Cortex of kidney (tissue), 1 donor: ENCODE measurements at places on chromosomes 5 and 9.

DNA sequence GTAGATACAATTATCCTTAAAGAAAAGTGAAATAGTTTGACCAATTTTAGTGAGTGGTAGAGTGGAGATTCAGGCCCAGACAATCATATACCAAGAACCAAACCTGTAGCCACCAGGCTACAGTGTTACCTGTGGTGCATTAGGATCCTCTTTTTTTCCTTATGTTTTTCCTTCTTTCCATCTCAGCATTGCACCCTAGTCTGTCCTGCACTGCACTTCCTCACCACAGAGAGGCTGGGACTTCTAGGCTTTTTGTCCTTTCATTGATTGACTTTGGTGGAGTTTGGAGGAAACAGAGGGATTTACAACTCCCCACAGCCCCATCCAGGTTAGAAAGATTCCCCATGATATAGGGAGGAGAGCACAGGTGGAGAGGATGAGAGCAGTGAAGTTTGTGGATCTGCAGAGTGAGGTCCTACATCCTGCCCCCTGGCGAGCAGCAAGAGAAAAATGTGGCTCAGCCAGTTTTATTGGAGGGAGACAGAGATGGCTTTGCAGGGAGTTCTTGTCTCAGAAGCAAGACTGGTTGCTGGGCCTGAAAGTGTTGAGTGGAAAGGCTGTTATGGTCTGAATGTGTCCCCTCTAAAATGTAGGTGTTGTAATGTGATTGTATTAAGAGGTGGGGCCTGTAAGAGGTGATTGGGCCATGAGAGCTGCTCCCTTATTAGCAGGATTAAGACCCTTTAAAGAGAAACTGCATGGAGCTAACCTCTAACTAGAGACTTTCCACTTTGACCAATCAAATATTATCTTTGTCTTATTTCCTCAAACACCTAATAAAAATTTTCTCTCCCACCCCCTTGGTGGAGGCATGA lies 36.2 kb downstream of the KIF4B start:
- no peak for DNase-seq

GRCh38 chr5:138503487-138504270 lies 38.4 kb downstream of the EGR1 start:
- DNase-seq = no peak

DNA sequence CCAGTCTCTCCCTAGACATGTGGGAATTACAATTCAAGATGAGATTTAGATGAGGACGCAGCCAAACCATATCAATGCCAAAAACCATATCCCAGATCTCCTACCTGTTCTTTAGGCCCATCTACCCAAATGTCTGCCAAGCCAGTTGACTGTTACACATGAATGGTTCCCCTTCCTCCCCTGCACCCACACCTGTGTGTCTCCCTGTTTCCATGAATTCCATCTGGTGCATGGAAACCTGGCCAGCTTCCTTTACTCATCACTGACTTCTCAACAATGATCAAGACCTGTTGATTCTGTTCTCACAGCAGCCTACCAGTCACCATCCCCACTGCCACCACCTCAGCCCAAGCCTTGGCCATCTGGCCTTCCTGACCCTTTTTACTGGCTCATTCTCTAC lies 222.7 kb downstream of the NR3C1 start:
- DNase-seq = no peak

DNA sequence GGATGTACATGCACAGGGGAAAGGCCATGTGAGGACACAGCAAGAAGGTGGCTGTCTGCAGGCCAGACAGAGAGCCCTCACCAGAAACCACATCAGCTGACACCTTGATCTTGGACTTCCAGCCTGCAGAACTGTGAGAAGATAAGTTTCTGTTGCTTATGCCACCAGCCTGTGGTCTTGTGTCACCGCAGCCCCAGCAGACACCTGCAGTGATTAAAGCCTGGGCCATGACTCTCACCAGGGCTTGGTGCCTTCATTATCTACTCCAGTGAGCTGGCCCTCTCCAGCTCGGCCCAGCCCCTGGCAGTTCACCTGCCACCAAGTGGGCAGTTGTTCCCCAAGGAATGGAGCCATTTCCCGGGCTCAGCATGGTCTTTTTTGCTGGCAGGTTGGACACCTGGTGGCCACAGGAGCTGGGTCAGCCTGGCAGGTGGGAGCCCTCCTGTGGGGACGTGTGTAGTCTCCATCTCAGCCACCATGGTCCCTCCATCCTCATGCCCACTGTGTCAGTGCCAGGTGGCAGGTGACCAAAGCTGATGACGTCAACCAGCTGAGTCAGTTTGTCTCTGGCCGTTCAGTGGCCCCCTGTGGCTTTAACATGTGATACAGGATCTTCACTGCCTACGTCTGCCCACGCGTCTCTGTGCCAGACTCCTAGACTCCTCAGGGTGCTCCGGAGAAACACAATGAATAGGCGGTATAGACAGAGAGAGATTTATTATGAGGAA lies 99.9 kb upstream of the PPP1R26 start:
- DNase-seq = no peak

- no peak for DNase-seq
Observed at GRCh38 chr9:88991066-88992034, at the start of gene S1PR3. S1PR3 (plus strand) TSS chr9:88991468; CDS start chr9:89001201, 9,733 bp downstream.

DNA sequence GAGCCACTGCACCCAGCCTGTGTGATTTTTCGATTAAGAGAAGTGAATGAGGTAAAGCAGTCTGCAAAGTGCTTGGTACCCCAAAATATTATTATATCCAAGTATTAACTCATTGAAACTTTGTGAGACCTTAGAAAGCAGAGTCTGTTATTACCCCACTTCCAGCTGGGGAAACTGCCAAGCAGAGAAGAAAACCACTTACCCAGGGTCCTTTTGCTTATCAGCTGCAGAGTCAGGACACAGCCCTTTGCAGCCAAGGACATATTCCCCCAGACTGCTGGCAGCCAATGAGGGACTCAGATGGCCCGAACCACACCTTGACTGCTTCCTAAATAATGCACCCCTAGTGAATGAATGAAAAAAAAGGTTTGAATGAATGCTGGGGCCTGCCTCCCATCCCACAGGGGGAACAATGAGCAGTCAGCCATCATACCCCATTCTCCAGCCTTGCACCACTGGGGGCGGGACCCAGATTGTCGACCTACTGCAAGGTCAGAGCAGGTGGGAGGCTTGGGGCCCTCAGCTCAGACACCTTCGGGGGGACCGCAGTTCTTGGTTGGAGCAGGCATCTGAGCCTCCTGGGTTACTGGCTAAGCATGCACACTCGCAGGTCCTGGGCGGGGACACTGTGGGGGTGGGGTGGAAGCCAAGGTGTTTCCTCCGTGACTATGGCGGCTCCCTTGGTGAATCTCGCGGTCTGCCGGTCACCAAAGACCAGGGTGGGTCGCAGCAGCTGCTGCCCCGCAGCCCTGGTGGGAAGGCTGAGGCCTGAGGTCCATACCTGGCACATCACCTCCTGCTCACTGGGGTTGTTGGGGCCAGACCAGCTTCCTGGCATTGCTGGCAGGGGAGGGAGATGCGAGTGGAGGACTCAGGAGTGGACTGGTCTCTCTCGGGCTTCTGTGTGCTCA lies 29.7 kb downstream of the PRRT1B start:
- no peak for DNase-seq

DNA sequence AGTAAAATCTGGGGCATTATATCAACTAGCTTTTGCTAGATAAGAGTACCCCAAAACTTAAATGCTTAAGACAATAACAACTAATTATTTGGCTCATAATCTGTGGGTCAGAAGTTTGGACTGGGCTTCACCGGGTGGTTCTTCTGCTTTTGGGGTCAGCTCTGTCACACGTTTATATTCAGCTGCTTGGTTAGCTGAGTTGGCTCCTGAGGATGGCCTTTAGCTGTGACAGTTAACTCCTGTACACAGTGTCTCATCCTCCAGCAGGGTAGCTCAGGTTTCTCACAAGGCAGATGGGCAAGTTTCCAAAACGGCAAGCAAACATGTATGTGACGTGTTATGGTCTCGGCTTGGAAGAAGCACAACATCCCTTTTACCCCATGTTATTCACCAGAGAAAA lies 488.2 kb downstream of the TLE4 start:
- DNase-seq = no peak

DNA sequence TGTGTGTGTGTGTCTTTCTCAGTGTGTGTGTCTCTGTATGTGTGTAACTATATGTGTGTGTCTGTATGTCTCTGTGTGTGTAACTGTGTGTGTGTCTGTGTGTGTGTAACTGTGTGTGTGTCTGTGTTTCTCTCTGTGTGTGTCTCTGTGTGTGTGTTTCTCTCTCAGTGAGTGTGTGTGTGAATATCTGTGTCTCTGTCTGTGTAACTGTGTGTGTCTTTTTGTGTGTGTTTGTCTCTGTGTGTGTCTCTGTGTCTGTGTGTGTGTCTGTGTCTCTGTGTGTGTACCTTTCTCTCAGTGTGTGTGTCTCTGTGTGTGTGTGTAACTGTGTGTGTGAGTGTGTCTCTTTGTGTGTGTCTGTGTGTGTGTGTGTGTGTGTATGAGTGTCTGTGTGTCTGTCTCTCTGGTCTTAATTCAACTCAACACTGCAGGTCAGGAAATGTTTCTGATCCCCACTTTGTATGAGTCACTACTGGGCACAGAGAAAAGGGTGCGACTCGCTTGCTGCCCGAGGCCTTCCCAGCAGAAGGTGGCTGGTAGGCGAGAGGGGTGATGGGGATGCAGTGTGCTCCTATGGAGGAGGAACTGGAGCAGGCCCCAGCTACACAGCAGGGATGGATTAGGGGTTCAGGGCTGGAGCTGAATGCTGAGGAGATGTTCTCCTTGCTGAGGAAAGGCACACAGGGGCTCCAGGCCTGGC lies 52.1 kb downstream of the NSG2 start:
- no peak for DNase-seq

- no peak for DNase-seq
Observed at GRCh38 chr9:94644543-94644942, 5.2 kb upstream of the FBP1 start.

DNA sequence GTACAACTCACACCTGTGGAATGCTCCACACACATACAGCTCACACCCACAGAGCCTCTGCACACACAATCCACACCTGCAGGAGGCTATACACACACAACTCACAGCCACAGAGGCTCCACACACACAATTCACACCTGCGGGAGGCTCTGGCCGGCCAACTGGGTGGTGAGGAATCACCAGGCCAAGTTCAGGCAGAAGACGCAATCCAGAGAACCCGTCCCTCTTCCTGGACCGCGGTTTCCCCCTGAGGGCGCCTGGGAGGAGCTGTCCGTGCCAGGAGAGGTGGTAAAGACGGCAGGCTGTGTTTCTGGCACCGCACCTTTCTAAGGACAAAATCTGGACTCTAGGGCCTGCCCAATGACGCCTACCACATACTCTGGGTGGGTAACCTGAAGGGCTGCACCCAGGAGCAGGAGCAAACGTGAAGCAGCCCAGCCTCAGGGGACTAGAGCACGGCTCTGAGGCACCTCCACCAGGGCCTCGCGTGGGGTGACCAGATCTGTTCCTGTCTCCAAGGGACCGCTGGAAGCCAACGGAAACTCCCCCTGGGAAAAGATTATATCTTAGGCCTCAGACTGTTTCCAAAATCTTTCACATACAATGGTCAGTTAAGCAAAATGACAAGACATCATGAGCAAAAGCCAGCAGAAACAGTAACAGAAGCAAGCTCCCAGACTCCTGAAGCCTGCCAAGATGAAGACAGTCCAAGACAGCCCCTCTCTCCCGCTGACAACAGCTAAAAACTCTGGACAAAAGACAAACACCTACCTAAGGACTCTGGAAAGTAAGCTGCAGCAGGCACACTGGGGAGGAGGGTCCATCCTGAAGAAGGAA lies 16.9 kb downstream of the CAMSAP1 start:
- DNase-seq = no peak

- no peak for DNase-seq
Observed at GRCh38 chr5:6308683-6309082, 69.7 kb downstream of the MED10 start.

- no peak for DNase-seq
Observed at GRCh38 chr9:87869082-87869481, 13.6 kb upstream of the SPATA31E1 start.

GRCh38 chr9:69232135-69232534 lies 58.1 kb downstream of the TJP2 start:
- DNase-seq = no peak

DNA sequence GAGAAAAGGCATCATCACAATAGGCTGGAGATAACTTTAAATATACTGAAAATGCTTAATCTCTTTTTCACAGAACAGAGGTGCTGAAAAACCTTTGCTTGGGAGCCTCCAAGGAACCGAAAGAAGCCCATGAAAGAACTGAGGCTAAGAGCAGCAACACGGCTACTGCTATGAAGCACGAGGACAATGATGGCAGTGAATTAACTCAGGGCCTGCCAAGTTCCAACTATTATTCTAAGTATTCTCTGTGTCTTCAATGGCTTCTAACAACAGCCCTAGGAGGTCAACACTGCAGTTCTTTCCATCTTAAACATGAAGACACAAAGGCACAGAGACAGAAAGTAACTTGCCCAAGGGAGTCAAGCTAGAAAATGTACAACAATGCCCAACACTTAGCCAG lies 293.0 kb upstream of the DAP start:
- DNase-seq = no peak

GRCh38 chr9:133525677-133526076 lies 918 bp upstream of the MYMK start:
- no peak for DNase-seq

DNA sequence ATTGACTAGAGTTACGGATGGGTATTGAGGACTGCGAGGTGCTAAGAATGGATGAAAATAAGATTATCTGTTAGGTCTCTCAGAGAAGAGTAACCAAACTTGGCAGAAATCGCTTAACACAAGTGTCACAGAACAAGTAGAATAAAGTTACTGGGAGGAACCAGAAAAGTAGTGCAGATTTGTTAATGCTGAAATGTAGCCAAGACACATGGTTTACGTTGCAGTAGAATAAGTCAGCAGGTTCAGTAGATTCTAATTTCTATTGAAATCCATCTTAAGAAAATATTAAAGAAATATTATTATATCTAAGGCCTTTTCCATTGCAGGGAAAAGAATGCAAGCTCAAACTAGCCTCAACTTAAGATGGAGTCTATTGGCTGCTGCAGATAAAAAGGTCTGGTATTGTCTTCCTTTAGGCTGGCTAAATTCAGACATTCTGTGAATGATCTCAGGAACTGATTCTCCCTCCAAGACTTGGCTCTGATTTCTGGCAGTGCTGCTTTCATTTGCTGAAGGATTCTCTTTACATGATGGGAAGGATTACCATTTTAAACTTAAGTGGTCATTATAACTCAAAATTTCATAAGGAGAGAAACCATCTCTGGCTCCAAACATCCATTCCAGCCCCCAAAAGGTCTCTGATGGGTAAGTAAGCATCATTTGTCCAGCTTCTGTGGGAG lies 314.9 kb downstream of the MARCHF11 start:
- DNase-seq = no peak

- DNase-seq = no peak
Observed at GRCh38 chr9:133460405-133461175, 812 bp downstream of the CACFD1 start.

- DNase-seq = no peak
Observed at GRCh38 chr9:116414374-116414773, 260.8 kb downstream of the PAPPA start.
